Foreskin keratinocyte (primary cell): ENCODE measurements at places on chromosomes 7 and 10. TPM values are rescaled to one million over a fixed set of nuclear protein-coding genes. Genes with fewer than 3 reads are reported as not detected.

- DNase-seq: no peak
These were observed 131.5 kb upstream of the LAMB4 start for GRCh38 chr7:108261560-108262255.

GRCh38 chr10:22002591-22003176 is 846 bp downstream of the DNAJC1 start:
- no peak for DNase-seq

Gene NRF1
- total RNA-seq: 11.6 and 11.7 TPM in 2 replicates

- DNase-seq: no peak
These were observed 60.0 kb upstream of the ACSM6 start for GRCh38 chr10:95133997-95134396.

DNA sequence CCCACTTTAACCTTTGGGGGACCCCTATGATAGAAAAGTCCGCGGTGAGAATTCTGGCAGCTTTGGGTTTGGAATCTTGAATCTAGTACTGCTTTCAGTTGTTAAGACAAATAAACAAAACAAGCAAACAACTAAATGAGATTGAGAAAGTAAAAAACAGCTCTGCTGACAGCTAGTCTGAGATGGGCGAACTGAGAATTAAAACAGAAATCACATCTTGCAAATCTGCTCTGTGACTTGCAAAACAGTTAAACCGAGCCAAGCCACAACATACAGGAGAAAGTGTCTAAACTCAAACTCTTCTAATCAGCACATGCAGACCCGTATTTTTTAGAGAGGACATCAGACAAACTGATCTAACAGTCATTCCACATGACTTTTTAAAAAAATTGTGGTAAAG is 110.4 kb downstream of the SH2D4B start:
- no peak for DNase-seq
